ENCODE measurements at places on chromosomes 7 and 10. TPM values are rescaled to one million over a fixed set of nuclear protein-coding genes. Genes with fewer than 3 reads are reported as not detected.

DNA sequence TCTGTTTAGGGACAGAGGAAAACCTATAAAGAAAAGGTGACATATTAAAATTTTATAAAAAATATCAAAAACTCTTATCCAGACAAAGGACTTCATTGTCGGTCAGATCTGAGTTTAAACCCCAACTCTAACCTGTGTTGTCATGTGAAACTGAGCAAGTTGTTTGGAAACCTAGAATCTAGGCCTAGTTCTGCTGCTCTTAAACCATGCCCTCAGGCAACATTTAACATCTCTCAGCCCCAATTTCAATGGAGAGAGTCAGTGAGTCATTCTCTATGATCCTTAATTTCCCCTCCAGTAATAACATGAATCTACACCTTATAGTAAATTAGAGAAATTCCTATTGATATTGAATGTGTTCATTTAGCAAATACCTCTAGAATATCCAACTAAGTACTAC is 192.3 kb downstream of the IMMP2L start:
- no peaks in the 10 kb centered on the region for H3K36me3 ChIP-seq
- H3K4me1 ChIP-seq: no peaks in the 10 kb centered on the region
- no peak overlapping the region for H3K4me3 ChIP-seq
- no peak for DNase-seq
- H3K27ac ChIP-seq: no peak overlapping the region

- H3K27ac ChIP-seq: no peak overlapping the region
- H3K27me3 ChIP-seq: no peaks in the 10 kb centered on the region
- no peak overlapping the region for H3K4me3 ChIP-seq
- peaks cover 34% of the 10 kb centered on the region for H3K4me1 ChIP-seq
- DNase-seq: peak; percentile 44
These were observed 67.6 kb downstream of the JAZF1 start for GRCh38 chr7:28112883-28113540.

The TMEM225B gene
- 2.6 TPM for total RNA-seq

The TFR2 gene
- 6.7 TPM for total RNA-seq

The NOS3 gene
- 26.5 TPM for total RNA-seq

The KIN gene
- 13.1 TPM for total RNA-seq

The NKX1-2 gene
- not detected for total RNA-seq

The PAX4 gene
- not detected for total RNA-seq

The VKORC1L1 gene
- total RNA-seq: 24.6 TPM

All from adrenal gland (tissue), 19 donors.